ENCODE measurements at places on chromosomes 3 and 15. TPM values are rescaled to one million over a fixed set of nuclear protein-coding genes. Genes with fewer than 3 reads are reported as not detected.
A peak's percentile ranks its signal among the peaks of the same experiment; 100 is the strongest.

DNA sequence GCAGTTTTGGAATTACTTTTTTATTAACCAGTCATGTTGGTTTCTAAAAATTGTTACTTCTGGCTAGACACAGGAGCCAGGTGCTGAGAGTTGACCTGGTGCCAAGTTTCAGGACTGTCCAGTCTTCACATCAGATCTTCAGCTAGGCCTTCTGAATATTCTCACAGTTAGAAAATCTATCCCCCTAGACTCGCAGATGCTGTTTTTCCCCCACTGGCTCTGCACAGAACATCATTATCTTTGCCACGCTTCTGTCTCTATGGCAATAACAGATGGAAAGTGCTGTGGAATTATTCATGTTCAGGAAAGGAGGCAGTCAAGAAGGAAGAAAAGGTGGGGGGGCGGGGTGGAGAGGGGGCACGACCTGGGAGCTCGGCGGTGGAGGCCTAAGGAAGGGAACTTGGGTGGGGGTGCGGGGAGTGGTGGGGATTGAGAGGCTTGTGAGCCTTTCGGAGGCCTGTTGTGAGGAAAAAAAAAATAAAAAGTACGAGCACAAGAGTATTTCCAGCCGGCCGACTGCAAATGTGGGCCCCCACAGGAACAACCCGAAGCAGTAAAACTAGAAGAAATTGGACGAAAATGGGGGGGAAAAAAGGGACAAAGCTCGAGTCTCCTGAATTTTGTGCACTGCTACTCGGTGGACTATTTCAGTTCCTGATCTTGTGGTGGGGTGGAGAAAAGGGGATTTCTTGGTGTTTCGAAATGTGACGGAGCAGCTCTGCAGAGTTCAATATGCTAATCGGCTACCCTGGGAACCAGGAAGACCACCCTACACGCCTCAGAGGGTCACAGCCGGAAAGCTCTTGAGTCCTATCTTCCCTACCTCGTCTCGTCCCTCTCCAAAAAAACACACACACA is 1.5 kb upstream of the SKIL start:
- DNase-seq: no peak

GRCh38 chr3:53211706-53212702 is 43.8 kb downstream of the TKT start:
- peak; percentile 37 for DNase-seq

DNA sequence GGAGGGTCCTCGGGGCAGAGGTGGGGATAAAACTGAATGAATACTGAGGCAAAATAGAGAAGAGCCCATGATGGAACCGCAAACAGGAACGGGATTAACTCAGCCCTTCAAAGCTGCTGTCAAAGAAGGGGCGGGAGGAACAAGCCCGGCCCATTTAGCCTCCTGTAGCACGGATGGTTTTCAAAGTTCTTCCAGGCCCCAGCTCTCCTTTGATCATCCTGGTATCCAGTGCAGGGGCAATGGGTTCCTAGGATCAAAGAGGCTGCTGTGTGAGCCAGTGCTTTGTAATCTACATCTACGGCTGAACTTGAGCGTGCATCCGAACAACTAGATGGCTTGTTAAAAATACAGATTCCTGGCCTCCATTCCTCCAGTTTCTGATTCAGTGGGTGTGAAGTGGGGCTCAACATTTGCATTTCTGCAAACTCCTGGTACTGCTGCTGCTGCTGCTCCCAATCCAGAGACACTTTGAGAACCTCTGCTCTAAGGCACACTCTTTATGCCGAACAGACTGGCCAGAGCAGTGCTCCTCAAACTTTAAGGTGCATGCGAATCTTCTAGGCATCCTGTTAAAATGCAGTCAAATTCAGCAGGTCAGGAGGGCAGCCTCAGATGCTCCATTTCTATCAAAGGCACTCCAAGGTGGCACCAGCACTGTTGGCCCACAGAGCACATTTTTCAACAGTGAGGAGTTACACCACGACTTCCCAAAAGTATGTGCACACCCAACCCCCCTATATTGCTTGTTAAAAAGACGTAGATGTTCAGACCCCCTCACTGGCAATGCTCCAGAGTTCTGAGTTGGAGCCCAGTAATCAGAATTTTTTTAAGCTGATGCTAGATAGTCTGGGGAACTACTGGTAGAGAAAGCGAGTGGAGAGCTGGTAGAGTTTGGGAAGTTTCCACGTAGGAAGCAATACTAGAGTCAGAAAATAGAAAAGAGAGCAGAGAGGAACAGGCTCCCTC is 5.6 kb downstream of the GALNT15 start:
- no peak for DNase-seq

DNA sequence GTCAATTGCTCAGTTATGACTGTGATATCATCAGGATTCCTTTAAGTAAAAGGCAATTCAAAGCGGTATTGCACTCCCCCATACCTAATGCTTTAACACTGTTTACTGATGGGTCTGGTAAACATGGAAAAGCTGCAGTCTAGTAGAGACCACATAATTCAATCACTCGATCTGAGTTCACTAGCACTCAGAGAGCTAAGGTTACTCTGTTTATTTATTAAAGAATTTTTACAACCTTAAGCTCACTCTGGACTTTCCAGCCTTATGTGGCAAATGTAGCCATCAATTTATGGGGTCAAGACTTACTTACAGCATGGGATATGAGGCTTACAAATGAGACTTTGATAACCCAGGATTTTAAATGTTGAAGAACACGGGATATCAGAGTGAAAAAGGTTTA is 18.4 kb upstream of the CCR2 start:
- DNase-seq: no peak

DNA sequence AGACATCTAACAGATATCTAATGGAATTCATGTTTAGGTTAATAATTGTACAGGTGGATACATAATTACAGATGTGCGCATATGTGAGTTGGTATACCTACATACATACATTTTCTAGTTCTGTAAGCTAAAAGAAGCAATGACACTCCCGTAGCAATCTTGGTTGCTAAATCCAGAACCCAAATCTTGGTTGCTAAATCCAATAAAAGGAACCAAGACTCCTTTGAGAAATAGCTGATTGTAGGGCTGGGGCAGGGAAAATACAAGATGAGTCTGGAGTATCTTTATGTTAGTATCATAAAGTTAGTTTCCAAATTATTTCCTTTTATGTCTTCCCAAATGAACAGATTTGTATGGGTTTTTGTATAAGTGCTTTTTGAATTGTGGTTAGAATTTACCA is 135.2 kb downstream of the TMCC1 start:
- DNase-seq: no peak

- no peak for DNase-seq
Observed at GRCh38 chr3:64783200-64783599, 95.4 kb upstream of the ADAMTS9 start.

DNA sequence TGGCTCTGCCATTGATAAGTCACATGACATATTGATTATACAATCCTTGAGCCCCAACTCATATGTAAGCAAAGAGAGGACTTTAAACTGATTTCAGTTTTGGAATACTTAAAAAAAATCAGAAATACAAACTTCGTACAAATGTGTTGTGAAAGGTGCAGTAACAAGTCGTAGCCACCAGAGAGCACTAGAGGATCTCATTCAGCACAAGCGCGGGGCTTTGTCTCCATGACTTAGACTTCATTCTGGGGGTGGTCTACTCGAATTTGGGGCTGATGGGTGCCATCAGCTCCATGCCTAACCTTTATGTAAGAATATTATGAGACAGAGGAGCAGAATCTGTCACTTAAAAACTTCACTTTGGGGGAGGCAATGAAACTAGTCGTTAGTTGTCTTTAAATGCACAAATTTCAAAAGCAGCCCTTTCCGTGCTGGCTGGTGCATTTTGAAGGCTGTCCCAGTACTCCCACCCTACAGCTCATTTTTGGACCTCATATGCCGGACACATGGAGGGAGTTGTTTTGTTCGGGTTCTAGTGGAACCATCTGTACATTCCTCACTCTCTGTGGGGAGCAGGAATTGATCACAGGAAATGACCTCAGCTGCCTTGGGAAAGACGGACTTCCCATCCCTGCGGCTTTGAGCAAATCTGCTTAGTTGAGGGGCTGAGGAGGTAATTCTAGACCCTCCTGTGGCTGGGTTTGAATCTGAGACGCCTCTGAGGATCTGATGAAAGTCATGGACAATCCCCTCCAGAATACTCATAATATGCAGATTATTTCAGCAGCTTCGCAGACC is 27.5 kb upstream of the MASP1 start:
- DNase-seq: no peak

DNA sequence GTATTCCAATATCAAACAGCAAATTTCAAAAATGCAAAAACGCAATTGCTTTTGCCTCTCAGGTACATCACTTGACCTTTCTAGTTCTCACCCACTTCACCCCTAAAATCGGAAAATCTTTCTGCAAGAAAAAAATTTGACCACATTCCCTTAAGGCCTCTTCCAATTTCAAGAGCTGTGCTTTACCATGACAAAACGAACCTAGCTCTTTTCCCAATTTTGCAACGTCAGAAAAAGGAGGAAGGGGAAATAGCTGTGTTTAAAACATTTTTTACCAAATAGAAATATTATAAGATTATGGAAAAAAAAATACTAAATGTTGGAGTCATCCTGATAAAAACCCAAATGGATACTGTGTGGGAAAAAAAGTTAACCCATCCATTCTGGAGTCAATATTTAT is 1.1 kb upstream of the NR2C2 start:
- no peak for DNase-seq

GRCh38 chr15:26082221-26083109 is 219.3 kb upstream of the ATP10A start:
- DNase-seq: peak; percentile 98

DNA sequence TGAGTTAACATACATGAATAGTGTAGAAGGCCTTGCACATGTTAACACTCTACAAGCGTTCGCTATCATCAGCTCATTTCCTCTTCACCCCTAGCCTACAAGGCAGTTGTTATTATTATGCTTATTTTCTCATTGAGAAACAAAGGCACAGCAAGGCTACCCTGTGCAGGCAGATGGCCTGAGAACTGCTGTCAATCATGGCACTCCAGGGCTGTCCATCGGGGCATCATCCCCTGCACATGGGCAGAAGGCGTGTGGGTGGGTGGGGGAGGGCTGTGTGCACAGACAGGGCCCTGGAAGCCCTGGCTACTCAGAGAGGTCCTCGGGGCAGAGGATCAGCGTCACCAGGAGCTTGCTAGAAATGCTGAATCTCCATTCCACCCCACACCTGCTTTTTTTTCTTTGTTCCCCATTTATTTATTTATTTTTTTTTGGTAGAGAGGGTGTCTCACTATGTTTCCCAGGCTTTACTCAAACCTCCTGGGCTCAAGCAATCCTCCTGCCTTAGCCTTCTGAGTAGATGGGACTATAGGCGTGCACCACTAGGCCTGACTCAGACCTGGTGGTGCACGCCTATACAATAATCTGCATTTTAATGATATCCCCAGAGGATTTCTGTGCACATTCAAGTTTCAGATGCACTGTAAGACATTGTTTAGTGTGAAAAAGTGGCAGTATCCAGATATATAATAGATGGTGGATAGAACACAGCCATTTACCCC is 9.6 kb upstream of the ZXDC start:
- DNase-seq: no peak

DNA sequence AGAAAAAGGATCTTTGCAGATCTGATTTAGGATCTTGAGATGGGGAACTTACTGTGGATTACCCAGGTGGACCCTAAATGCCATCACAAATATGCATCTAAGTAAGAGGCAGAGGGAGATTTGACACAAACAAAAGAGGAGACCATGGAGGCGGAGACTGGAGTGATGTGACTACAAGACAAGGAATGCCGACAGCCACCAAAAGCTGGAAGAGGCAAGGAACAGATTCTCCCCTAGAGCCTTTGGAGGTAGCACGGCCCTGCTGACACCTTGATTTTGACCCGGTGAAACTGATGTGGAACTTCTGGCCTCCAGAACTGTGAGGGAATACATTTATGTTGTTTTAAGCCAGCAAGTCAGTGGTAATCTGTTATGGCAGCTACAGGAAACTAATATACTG is 44.0 kb downstream of the GASK1A start:
- no peak for DNase-seq

GRCh38 chr15:98017150-98017964 is 56.9 kb downstream of the ARRDC4 start:
- no peak for DNase-seq

DNA sequence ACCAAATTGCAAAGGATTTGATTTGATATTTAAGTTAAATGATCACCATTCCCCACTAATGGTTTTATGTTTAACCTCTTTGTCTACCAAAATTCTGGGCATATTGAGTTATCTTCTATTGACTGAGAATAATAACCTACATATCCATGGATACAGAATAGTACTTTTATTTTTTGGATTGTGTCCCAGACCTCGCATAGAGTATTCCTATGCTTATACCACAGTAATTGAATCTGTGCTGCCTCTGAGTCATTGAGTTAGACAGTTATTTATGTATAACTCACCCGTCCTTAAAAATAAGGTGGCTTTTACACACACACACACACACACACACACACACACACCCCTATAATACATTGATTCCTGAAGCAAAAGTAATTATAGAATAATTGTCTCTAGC is 690.1 kb upstream of the BCHE start:
- DNase-seq: no peak

DNA sequence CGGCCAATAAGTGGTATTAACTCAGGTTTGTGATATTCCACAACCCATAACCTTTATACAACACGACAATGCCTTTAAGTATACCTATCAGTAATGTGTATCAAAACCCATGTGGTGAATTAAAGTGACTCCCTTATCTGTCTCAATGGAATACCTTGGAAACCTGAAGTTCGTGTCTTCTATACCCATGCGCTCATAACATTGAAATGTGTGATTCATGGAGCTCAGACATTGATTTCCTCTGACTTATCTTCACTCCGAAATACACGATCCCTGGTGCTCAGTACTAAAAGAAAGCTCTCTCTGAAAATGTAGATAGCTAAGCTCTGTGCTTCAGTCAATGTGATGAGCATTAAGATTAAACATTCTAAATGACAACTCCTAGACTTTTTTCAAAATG is 140.3 kb downstream of the TBC1D5 start:
- no peak for DNase-seq

- no peak for DNase-seq
Observed at GRCh38 chr3:71917545-71917944, 132.6 kb upstream of the PROK2 start.

DNA sequence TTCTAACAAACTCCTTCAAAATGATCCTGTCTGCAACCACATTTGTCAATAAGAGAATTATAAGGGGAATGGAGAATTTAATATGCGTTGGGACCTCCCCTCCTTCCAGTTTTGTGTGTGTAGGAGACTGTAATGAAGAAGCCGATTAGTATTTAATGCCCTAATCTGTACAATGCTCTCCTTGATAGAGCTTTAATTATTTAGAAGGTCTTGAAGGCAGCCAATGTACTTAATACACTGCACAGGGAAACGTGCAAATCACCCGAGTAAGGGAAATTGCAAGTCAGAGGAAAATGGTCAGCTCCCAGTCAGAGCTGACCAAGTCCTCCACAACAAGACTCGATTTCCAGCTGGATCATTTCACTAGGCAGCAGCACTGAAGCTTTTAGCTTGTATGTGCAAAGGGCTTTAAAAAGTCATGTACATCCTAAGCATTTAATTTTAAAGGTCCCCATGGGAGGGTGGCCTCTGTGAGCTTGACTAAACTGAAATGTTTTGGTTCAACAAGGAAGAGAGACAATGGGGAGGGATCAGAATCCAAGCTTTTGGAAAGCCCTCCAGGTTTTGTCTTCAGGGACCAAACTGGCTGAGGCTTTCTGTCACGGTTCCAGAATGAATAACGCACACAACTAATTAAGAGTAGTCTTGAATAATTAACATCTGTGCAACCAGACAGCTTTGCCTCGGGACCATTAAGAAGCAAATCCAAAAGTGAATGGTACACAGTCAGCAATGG is 159.8 kb upstream of the MITF start:
- DNase-seq: no peak

Gene DNASE1L3
- total RNA-seq: 9.3 TPM

Gene PIGZ
- 6.4 TPM for total RNA-seq

Gene SAMMSON
- 0.28 TPM for total RNA-seq

Gene LMLN
- total RNA-seq: 6.5 TPM

Gene XRN1
- total RNA-seq: 41.3 TPM

Gene SV2B
- 3.4 TPM for total RNA-seq

Gene CACNA1D
- 1.1 TPM for total RNA-seq

Gene GOLGA8H
- total RNA-seq: 0.52 TPM
